ENCODE measurements at places on chromosomes 12 and 14.

GRCh38 chr14:77032844-77033621, 4.5 kb upstream of the IRF2BPL start:
- peak; percentile 82 for ATAC-seq

DNA sequence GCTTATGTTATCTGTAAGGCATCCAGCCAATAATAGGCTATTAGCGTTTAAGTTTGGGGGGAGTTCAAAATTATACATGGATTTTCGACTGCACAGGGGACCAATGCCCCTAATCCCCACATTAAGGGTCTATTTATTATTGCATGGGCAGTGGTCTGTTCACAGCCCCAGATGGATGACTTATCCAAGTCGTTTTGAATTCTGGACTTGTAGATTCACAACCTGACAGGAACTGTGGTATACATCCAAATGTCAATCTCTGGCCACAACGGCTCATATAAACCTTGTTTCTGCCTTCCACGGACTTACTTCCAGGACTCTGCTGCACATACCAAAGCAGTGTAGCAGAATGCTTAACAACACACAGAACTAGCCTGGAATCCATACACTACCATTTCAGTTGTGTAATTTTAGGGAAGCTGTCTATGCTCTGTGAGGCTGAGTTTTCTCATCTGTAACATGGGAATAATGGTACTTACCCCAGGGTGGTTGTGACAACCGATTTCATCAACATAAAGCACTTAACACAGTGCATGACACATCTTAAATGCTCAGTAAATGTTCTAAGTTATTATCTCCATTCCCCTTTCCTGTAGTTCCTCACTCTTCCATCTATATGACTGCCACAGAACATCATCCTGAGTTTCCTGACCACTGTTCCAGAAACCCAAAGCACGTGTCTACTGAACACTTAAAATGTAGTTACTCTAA, 3.7 kb downstream of the DDX24 start:
- no peak for ATAC-seq

- no peak for ATAC-seq
Observed at GRCh38 chr14:104382361-104383087, 197.0 kb upstream of the C14orf180 start.

- ATAC-seq, result no peak
Observed at GRCh38 chr12:31518680-31519227, 72.2 kb downstream of the DENND5B start.

- ATAC-seq, result no peak
Observed at GRCh38 chr12:39145175-39145999, 240.0 kb upstream of the CPNE8 start.

DNA sequence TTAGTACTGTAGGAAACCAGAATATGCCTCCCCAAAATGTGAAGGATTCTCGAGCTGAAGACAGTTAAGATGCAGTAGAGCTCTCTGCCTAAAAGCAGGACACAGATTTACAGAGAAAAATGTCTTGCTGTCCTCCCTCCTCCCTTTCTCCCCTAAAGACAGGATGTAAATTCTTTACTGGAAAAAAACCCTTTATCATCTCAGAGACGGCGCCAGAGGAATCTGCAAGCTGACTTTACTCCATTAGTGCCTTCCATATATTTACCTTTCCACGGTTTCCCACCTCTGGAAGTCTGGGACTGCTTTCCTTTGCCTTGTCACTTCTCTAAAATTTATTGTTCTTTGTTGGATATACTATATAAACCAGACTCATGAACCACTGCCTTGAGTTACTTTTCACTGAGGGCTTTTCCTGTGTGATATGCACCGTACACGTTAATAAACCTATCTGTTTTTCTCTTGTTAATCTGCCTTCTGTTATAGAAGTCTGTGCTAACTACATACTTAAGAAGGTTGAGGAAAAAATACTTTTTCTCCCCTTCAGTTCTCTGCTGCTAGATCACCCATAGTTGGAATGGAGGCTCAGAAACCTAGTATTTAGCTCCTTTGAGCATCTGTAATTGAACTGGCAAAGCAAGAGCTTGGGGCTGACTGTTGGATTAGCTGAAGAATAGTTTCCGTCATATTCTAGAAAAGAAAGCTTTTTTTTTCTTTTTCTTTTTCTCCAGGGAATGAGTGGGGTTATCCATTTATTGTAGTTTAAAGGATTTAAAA, 99.9 kb downstream of the RAD51B start:
- ATAC-seq, result no peak

DNA sequence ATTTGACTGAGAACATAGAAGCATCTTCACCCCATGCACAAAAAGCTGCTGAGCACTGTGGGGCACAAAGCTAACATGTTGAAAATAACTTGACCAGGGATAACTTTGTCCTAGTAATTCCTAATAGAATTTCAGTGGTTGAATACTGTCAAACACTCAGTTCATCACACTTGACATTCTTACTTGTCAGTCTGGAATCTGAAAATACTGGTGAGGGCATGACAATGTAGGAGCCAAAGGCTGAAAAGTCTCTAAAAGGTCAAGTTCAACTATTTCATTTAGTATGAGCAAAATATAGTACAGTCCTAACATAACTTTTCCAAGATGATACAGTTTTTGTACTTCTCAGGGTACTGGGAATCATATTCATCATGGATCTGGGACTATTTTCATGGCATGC, 504.4 kb upstream of the LMO3 start:
- no peak for ATAC-seq

GRCh38 chr14:36505892-36506731, 13.9 kb downstream of the NKX2-1 start:
- no peak for ATAC-seq

GRCh38 chr12:121812320-121812871, 8.6 kb downstream of the SETD1B start:
- peak; percentile 86 for ATAC-seq

- no peak for ATAC-seq
Observed at GRCh38 chr12:85633491-85633890, 202.7 kb downstream of the RASSF9 start.

- ATAC-seq, result no peak
Observed at GRCh38 chr12:11596141-11596540, 53.3 kb upstream of the ETV6 start.

GRCh38 chr14:79861111-79861510, 350.2 kb downstream of the DIO2 start:
- no peak for ATAC-seq

- no peak for ATAC-seq
Observed at GRCh38 chr12:114711689-114712152, 27.7 kb upstream of the TBX3 start.

DNA sequence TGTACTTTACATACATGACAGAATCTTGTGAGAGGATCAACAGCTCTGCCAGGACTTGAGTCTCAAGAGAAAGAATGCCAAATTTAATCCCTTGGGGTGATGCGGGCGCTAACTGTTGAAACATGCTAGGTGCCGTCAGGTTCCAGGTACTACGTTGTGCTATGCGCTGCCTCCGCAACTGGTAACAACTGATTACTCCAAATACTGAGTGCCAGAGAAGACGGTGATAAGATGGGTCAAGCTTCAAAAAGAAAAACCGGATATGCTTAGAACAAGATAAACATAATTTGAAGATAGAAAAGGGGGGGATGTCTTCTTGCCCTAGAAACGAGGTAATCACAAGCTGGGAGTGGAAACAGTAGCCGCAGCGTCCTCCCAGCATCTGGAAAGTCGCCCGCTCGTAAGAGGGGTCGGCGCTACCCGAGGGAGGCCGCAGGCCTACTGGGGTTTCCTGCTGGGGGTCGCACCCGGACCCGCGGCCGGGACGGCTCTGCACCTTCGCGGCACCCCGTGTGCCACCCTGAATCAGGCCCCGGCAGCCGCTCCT, 678 bp downstream of the ZBTB25 start:
- ATAC-seq, result peak; percentile 34

All from esophagus mucosa (tissue), 1 donor.